ENCODE measurements at places on chromosomes 7 and 10.

- H3K36me3 ChIP-seq = peaks cover 3% of the 10 kb centered on the region
- no peak overlapping the region for H3K27ac ChIP-seq
- H3K4me3 ChIP-seq = no peak overlapping the region
These were observed 34.6 kb downstream of the CHCHD3 start for GRCh38 chr7:133047321-133047720.

DNA sequence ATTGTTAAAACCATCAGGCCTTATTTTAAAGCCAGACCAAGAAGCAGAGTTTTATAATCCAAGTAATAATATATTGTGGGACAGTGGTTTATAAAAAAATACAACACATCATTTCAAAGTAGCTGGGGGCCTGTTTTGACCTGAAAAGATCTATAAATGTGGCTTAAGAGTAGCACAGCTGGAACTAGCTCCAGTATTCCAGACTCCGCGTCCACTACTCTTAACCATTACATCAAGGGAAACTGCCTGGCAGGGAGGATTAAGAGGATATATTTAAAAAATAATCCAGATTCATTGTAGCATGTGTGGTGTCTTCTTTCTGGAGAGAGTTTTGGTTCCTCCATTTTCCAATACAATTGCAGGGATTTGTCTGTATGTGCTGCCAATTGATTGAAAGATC lies 67.3 kb downstream of the MET start:
- no peak overlapping the region for H3K4me3 ChIP-seq
- peaks cover 8% of the 10 kb centered on the region for H3K4me1 ChIP-seq
- H3K27ac ChIP-seq = no peak overlapping the region
- DNase-seq = no peak
- H3K36me3 ChIP-seq = peaks cover 4% of the 10 kb centered on the region

- DNase-seq = no peak
- H3K4me3 ChIP-seq = no peak within 1 kb of the TSS
These were observed at the start of gene KEL for GRCh38 chr7:142961973-142962926. Gene KEL, minus strand, starts transcription at chr7:142962363. Its CDS starts 157 bp downstream, at chr7:142962206.

- no peaks in the 10 kb centered on the region for H3K4me1 ChIP-seq
- no peaks in the 10 kb centered on the region for H3K36me3 ChIP-seq
- DNase-seq = no peak
- no peak overlapping the region for H3K4me3 ChIP-seq
- H3K27me3 ChIP-seq = no peaks in the 10 kb centered on the region
- H3K27ac ChIP-seq = no peak overlapping the region
These were observed 342.4 kb downstream of the BBS9 start for GRCh38 chr7:33471636-33472242.

- DNase-seq = no peak
- no peaks in the 10 kb centered on the region for H3K36me3 ChIP-seq
- no peak overlapping the region for H3K4me3 ChIP-seq
- no peaks in the 10 kb centered on the region for H3K27me3 ChIP-seq
- no peak overlapping the region for H3K27ac ChIP-seq
These were observed 153.9 kb downstream of the DNAJC1 start for GRCh38 chr10:21849607-21850006.

DNA sequence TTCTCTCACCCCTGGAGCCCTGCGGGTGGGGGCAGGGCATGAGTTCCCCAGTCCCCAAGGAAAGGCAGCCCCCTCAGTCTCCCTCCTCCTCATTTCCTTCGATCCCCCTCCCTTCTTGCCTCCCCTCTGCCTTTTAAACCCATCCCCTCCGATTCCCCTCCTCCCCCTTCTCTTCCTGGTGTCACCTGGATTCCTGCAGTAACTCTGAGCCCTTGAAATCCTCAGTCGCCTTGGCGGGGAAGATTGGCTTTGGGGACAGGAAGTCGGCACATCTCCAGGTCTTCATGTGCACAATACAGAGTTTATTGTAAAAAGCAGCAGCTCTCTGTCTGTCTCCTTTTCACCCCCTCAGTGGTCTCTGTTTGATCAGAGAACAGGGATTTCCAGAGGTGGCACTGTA lies 1.3 kb upstream of the MUC12 start:
- no peak for DNase-seq
- H3K4me3 ChIP-seq = no peak overlapping the region
- H3K36me3 ChIP-seq = no peaks in the 10 kb centered on the region

- peaks cover 7% of the 10 kb centered on the region for H3K36me3 ChIP-seq
- no peak overlapping the region for H3K27ac ChIP-seq
- no peaks in the 10 kb centered on the region for H3K27me3 ChIP-seq
These were observed 45.5 kb downstream of the GSAP start for GRCh38 chr7:77370606-77371005.

GRCh38 chr7:95304990-95305389 lies 19.3 kb downstream of the PON1 start:
- H3K4me3 ChIP-seq = no peak overlapping the region
- H3K27me3 ChIP-seq = peaks cover 7% of the 10 kb centered on the region
- H3K36me3 ChIP-seq = no peaks in the 10 kb centered on the region
- H3K27ac ChIP-seq = no peak overlapping the region

DNA sequence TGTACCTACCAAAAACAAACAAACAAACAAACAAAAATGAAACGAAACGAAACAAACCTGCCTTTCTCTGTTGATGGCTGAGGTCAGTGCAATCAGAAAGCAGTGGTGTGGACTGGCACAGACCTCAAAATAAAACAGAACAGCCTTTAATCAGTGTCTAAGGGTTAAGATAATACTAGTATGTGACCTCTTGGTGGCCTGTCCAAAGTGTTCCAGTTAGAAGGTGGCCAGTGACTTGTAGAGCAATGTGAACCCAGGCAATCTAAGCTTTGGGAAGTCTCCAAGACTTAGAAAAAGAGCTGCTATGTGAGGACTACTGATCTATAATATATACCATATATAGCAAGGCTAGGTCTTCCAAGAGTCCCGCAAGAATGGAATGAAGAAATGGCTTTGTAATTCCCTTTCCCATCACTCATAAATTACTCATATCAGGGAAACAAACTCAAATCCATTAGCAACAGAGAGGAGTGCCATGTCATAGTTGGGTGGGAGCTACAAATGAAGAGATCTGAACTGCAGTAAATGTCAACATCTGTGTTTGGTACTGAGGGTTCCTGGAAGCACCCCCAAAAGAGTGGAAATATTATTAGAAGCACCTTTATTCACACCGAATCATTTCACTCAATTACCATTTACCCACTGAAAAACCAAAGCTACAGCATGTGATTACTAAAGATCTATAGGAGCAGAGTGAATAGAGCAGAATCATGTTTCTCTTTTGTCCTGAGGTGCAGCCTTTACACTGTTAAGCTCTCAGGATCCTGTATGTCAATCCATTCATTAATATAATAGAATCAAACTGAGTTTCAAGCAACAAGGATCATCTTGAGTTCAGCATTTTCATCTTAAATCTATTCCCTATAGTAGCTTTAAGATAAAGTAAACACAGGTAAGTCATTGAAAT lies 28.0 kb downstream of the ABLIM1 start:
- no peak overlapping the region for H3K27ac ChIP-seq
- H3K27me3 ChIP-seq = no peaks in the 10 kb centered on the region
- no peaks in the 10 kb centered on the region for H3K36me3 ChIP-seq
- H3K4me1 ChIP-seq = peaks cover 50% of the 10 kb centered on the region

GRCh38 chr7:147980826-147981813 lies 609.4 kb upstream of the C7orf33 start:
- H3K36me3 ChIP-seq = no peaks in the 10 kb centered on the region
- no peak for DNase-seq
- H3K27ac ChIP-seq = no peak overlapping the region
- no peak overlapping the region for H3K4me3 ChIP-seq

GRCh38 chr10:43595739-43596298 lies 10.4 kb upstream of the ZNF485 start:
- H3K27ac ChIP-seq = no peak overlapping the region
- H3K4me1 ChIP-seq = peaks cover 9% of the 10 kb centered on the region
- no peaks in the 10 kb centered on the region for H3K36me3 ChIP-seq
- no peak for DNase-seq
- H3K27me3 ChIP-seq = peaks cover 4% of the 10 kb centered on the region

DNA sequence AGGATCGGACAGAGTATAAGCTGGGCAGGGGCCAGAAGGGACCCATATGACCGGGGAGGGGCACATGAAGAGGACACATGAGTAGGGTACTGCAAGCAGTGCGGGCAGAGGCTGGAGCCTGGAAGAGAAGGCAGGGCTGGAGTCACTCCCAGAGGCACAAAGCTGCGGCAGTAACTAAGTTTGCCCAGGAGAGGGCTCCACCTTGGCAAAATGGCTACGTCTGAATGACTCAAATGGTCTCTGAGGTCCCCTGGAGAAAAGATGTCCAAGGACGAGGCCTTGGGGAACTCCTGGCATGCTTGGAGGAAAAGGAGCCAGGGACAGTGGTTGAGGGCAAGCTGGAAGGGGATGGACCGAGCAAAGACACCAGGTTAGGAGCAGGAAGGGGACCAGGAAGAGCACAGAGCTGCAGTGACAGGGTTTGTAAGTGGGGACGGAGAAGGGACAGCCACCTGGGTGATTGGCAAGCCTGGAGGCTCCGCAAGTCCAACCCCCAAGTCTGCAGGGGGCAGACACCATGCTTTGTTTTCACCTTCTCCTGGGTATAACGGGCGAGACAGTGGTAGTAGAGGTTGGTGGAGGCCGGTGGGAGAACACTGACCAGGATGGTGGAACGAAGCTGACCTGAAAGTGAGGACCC lies 43.1 kb upstream of the LBX1 start:
- H3K27me3 ChIP-seq = peaks cover 38% of the 10 kb centered on the region
- H3K27ac ChIP-seq = no peak overlapping the region
- no peaks in the 10 kb centered on the region for H3K4me1 ChIP-seq
- no peak for DNase-seq

DNA sequence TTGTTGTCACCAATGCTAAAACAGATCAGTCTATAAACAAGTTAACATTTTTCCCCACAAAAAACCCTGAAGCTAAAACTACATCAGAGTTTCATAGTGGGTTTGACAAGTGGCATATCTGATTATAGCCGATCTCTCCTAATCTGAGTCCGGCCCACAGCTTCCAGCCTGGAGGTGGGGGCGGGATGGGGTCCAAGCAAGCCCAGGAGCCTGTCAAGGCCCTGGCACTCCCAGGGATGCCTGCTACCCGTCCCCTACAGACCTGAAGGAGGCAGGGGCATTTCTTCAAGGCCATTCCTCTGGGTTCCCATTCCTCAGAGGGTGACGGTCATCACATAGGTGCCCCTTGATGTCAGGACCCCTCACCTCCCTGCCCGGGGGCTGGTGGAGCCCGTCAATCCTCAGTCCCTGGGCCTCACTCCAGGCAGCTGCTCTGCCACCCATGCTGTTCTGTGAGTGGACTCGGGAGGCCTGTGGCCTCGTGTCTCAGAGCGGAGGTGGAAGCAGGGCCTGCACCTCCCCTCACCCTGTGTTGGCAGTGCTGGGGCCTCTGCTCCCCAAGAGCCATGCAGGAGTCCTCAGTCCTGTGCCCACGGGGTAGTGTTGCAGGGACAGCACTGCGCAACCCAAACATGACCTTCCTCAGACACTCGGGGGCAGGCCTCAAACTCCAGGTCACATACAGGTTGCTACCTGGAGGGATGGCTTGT lies 8.8 kb downstream of the DPYSL4 start:
- no peak overlapping the region for H3K4me3 ChIP-seq
- H3K27ac ChIP-seq = no peak overlapping the region
- no peaks in the 10 kb centered on the region for H3K4me1 ChIP-seq
- peaks cover 3% of the 10 kb centered on the region for H3K27me3 ChIP-seq
- no peak for DNase-seq
- no peaks in the 10 kb centered on the region for H3K36me3 ChIP-seq

DNA sequence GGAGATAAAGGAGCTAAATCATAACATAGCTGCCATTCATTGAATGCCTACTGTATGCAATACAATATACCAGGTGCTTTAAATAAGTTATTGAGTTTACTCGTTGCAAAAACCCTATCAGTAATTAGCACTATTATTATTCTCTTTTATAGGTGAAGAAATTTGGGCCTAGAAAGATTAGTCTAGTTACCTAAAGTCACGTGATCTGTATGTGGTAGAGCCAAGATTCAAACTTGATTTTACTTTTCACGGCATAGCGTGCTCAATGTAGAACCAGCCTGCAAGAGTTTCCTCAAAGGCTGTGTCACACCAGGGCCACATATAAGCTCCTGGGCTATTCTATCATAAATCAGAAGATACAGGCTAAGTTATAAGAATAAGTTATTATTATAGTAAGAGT lies 439.9 kb downstream of the GFRA1 start:
- H3K4me1 ChIP-seq = no peaks in the 10 kb centered on the region
- no peak overlapping the region for H3K4me3 ChIP-seq
- H3K27me3 ChIP-seq = no peaks in the 10 kb centered on the region
- H3K27ac ChIP-seq = no peak overlapping the region
- no peak for DNase-seq

GRCh38 chr7:1692515-1693418 lies 22.7 kb downstream of the ELFN1 start:
- no peaks in the 10 kb centered on the region for H3K36me3 ChIP-seq
- no peaks in the 10 kb centered on the region for H3K4me1 ChIP-seq
- no peak overlapping the region for H3K27ac ChIP-seq
- H3K27me3 ChIP-seq = peaks cover 32% of the 10 kb centered on the region
- H3K4me3 ChIP-seq = no peak overlapping the region
- peak; percentile 28 for DNase-seq

DNA sequence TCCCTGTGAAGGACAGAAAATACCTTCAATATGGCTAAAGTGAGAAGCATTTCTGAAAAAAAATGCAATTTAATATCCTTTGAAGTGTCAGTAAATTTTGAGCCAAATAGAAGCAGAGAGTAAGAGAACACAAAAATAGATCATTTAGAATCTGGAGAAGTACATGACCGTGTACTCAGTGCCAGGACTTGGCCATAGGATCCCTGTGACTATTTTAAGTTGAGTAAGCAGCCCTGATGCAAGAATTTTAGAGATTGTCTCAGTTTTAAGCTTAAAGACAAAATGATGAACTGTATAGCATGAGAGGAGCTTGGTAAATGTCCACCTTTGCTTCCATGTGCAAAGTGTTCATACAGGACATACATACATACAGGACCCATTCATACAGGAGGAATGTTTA lies 2.5 kb downstream of the PTER start:
- H3K27me3 ChIP-seq = no peaks in the 10 kb centered on the region
- H3K4me1 ChIP-seq = peaks cover 43% of the 10 kb centered on the region
- no peak overlapping the region for H3K4me3 ChIP-seq

GRCh38 chr7:18174996-18175395 lies 147.3 kb upstream of the PRPS1L1 start:
- no peak overlapping the region for H3K4me3 ChIP-seq
- DNase-seq = no peak
- H3K36me3 ChIP-seq = no peaks in the 10 kb centered on the region
- H3K27me3 ChIP-seq = no peaks in the 10 kb centered on the region
